Bronchial smooth muscle cell (primary cell): ENCODE measurements at places on chromosomes 12 and 14. TPM values are rescaled to one million over a fixed set of nuclear protein-coding genes. Genes with fewer than 3 reads are reported as not detected.

Gene NELL2
- total RNA-seq, result under 0.01 TPM in 1 of 2 replicates, not detected in the other

Gene AICDA
- not detected in 2 replicates for total RNA-seq

Gene ABCC9
- 10.5 and 10.9 TPM in 2 replicates for total RNA-seq

Gene CMA1
- not detected in 2 replicates for total RNA-seq

Gene CLEC2B
- 5.4 and 20.8 TPM in 2 replicates for total RNA-seq

Gene PTPRR
- total RNA-seq, result 0.09 TPM in 1 of 2 replicates, not detected in the other

Gene GLI1
- total RNA-seq, result 0.47 and 0.86 TPM in 2 replicates

Gene EPS8
- total RNA-seq, result 60.5 and 69.1 TPM in 2 replicates

Gene BEGAIN
- total RNA-seq, result 0.17 TPM in 1 of 2 replicates, not detected in the other

Gene CAPS2
- 15.9 and 16.0 TPM in 2 replicates for total RNA-seq

Gene MYF5
- not detected in 2 replicates for total RNA-seq

Gene SNRNP35
- total RNA-seq, result 10.9 and 20.6 TPM in 2 replicates

Gene LRR1
- 8.4 and 11.3 TPM in 2 replicates for total RNA-seq

Gene SOAT2
- total RNA-seq, result 0.16 and 0.17 TPM in 2 replicates

Gene GPR135
- total RNA-seq, result 0.94 and 1.7 TPM in 2 replicates

Gene PIP4P1
- 20.9 and 22.1 TPM in 2 replicates for total RNA-seq
